ENCODE measurements at places on chromosomes 1 and 21.
A peak's percentile ranks its signal among the peaks of the same experiment; 100 is the strongest.

GRCh38 chr1:170967042-170967910, 31.9 kb downstream of the MROH9 start:
- peak; percentile 17 for DNase-seq

DNA sequence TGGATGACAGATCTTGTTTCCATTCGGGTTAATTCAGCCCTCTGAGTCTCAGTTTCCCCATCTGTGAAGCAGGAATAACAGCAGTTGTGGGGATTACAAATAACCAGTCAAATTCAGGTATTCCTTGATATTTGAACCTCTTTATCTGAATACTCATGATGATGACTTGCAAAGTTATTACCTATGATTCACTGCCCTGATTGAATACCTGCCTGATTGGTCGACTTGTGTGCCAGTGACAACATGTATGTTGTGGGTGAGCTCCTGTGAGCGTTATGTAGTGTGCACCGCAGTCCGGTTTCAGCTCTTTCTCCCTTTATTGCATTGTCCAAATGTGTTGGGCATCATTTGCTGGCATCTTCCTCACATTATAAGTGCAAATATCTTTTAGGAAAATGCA, 9.5 kb upstream of the TMEM61 start:
- DNase-seq, result no peak

GRCh38 chr1:6500544-6501278, 9.2 kb upstream of the PLEKHG5 start:
- no peak for DNase-seq

DNA sequence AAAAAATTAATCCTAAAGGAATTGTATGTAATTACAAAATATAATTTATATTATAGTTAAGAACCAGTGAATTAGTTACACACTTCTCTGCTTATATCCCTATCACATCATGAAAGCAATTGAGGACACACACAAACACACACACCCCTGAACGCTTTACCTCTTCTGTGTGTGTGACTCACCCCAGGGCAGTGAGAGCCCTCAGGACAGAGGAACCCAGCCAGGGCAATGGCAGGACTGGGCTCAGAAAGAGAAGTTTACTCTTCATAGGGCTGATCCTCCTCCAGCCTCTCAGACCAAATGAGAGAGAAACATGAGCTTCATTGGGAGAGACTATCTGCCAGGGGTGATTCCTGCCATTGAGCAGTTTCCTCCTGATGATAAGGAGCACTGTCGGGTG, 38.1 kb downstream of the SLC44A3 start:
- DNase-seq, result no peak

DNA sequence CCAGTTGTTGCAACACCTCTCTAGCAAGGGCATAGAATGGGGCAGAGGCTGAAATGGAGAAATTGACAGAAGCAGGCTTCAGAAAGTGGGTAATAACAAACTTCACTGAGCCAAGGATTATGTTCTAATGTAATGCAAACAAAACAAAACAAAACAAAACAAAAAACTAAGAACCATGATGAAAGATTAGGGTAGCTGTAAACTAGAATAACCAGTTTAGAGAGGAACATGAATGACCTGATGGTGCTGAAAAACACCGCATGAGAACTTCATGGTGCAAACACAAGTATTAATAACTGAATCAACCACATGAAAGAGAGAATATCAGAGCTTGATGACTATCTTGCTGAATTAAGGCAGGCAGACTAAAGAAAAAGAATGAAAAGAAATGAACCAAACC, 1707.7 kb downstream of the BRINP3 start:
- DNase-seq, result no peak

DNA sequence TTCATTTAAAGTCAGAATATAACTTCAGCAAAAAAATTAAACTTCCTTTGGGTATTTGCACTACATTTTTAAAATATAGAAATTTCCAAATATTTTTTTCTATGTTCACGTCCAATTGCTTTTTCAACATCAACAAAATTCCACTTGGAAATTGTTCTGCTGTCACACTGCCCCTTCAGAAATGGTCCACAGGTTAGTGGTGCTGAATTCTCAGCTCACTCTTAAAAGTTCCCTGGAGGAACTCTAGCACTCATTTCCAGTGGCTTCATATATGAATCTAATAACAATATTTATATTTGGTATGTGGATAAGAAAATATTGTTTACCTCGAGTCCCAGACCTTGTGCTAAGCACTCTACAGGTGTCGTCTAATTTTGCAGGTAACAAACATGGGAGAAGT, 27.4 kb upstream of the VAV3 start:
- no peak for DNase-seq

DNA sequence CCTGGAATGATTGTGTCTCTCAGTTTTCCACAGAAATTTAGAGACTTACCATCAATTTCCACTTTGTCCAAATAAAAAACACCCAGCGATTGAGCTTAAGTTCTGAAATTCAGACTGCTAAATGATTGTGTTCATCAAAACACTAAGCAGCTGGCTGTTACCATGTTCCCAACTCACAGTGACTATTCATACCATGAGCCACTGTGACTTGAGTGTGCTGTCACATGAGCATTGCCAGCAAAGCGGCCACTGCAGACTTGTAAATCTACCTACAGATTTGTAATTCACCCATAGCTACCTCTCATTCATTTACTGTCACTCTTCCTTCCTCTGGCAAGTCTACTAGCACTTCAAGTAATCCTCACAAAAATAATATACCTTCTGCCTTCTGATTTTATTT, 17.2 kb upstream of the PRKAB2 start:
- DNase-seq, result no peak

DNA sequence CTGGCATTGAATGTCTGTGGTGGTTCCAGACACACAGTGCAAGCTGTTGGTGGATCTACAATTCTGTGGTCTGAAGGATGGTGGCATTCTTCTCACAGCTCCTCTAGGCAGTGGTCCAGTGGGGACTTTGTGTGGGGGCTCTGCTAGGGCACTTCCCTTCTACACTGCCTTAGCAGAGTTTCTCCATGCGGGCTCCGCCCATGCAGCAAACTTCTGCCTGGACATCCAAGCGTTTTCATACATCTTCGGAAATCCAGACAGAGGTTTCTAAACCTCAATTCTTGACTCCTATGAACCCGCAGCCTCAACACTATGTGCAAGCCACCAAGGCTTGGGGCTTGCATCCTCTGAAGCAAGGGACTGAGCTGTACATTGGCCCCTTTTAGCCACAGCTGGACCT, 43.0 kb downstream of the RGS18 start:
- DNase-seq, result no peak

DNA sequence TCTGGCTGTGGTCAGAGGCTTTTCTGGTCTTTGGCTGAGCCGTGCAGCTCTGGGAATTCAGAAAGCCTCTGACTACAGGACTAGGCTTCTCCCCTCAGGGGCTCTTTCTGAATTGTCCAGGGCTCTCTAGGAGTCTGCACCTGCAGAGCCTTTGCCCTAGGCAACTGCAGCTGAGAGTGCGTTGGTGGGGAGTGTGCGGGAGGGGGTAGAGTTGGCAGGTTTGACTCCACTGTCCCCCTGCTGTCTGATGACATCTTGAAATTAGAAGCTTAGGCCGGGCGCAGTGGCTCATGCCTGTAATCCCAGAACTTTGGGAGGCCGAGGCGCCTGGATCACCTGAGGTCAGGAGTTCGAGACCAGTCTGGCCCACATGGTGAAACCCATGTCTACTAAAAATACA, 32.9 kb downstream of the KIAA1614 start:
- no peak for DNase-seq

GRCh38 chr21:27333096-27333495, 366.2 kb upstream of the ADAMTS5 start:
- no peak for DNase-seq

- no peak for DNase-seq
Measured at GRCh38 chr21:26055841-26056264, 114.7 kb downstream of the APP start.

DNA sequence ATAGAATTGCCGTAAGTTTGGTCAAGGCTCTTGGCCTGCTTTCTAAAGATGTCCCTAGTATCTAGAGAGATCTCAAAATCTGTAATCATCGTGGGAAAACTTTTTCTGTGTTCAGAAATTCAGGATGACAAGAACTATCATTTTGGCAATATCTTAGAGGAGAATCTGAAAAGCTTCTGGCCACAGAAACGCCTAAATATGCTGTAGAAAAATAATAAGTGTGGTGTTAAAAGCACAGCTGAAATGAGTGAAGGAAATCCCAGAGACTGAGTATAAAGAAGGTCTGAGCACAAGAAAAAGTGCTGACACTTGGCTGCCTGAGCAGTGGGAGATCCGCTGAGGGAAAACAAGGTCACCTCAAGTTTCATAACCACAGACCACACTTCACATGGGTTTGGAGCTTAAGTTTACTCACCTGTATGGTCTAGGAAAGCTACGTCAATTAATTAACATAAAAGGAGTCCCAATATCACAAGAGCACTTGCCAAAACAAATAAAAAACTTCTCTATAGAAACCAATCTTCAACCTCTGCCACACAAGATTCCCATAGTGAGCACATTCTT, 235.2 kb upstream of the IRF2BP2 start:
- DNase-seq, result no peak

GRCh38 chr1:59502009-59502691, 205.3 kb downstream of the FGGY start:
- DNase-seq, result no peak

- DNase-seq, result no peak
Measured at GRCh38 chr1:220139966-220140365, 46.0 kb downstream of the IARS2 start.

DNA sequence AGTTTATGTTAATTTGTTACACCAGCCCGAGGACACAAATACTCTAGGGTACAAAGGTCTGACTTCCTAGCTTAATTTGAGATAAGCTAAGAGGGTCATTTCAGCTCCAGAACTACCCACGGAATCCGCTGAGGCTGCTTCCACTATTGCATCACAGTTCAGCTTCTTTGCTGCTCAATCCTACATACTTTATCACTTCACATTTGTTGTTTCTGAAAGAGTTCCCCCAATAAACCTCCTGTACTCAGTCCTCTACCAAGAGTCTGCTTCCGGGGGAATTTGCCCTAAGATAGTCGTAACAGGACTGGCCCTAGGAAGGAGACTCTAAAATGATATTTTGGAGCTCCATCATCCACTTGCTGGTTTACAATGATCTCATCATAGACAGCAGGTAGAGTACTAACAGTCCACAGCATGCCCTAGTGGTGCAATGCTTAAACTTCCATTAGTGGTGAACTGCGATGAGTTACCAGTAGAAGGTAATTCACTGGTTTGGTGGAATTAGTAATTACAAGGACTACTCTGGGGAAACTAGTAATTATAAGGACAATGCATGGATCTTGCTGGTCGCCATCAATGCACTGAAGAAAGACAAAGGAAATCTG, 229.3 kb downstream of the USH2A start:
- no peak for DNase-seq

DNA sequence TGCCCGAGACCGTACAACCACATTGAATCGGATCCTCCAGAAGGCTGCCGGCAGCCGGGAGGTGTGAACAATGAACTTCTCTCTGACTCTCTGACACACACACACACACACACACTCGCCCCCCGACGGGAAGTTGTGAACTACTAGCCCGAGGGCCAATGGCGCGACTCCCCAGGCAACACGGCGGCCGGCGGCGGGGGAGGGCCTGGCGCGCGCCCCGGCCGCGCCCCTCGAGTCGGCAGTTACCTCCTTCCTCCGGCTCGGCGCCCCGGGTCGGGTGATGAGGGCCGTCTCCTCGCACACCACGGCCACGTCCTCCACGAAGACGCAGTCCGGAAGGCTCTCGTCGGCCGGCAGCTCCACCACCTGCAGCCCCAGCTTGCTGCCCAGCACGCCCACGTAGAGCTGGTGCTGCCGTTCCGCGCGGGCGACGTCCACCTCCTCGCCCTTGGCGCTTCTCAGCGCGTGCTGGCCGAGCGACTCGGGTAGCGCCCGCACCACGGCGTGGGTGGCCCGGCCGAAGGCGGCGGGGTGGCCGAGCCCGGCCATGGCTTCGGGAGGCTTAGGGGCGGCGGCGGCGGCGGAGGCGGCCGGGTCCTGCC, 361 bp downstream of the DDAH1 start:
- peak; percentile 71 for DNase-seq

- DNase-seq, result no peak
Measured at GRCh38 chr1:22557341-22557950, 5.8 kb upstream of the EPHA8 start.

DNA sequence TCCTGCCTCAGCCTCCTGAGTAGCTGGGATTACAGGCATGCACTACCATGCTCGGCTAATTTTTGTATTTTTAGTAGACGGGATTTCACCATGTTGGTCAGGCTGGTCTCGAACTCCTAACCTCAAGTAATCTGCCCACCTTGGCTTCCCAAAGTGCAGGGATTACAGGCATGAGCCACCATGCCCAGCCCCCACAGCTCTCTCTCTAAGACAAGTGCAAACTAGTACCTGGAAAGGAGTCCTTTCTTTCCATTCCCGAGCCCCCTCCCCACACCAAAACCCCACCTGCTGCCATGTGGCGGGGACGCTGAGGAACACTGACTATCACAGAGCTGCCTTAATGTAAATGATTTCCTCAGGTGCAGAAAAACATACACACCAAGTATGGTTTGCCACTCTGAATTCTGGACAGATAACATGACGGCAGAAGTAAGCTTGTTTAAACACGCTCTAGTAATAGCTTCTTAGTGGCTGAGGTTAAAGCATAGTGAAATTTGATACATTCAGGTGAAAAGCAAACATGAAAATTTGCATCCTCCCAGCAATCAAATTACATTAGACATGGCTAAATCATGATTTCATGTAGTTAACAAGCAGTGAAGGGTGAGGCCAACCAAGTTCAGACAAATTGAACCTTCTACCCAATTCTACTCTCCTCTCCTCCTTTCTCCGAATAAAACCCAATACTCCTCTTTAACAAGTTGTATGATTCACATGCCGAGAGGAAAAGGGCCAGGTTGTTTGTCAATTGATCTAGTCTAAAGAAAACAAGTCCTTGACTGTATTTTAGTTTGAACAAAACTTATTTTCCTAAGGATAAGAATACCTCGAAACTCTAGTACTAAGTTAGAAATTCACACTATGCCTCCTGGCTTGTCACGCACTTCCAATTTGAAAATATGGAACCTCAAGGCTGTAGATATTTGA, 19.8 kb downstream of the ERRFI1 start:
- no peak for DNase-seq

DNA sequence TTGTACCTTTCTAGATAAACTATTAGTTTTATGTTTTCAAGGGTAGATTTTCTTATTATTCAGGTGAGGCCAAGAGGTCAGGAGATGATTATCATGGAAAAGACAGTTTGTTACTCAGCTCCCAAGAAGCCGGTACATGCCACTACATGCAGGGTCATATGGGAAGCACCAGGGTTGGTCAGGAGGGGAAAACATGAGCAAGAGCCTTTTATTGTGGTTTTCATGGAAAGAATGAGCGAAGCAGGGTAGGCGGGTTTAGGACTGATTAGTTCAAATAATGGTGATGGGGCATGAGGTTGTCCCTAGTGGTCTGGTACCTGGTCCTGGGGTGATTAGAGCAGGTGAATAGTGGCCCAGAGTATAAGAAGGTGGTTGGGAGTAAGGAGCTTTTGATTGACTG, 189.9 kb downstream of the APP start:
- DNase-seq, result no peak

- DNase-seq, result no peak
Measured at GRCh38 chr1:111850109-111850508, 94.4 kb downstream of the DDX20 start.
